WERI-Rb-1 (cell line): ENCODE measurements at places on chromosomes 3 and 15.

- no peak for DNase-seq
These were observed 13.8 kb downstream of the CORO2B start for GRCh38 chr15:68592544-68592943.

GRCh38 chr15:69626095-69627066, 173.8 kb downstream of the RPLP1 start:
- DNase-seq: no peak

DNA sequence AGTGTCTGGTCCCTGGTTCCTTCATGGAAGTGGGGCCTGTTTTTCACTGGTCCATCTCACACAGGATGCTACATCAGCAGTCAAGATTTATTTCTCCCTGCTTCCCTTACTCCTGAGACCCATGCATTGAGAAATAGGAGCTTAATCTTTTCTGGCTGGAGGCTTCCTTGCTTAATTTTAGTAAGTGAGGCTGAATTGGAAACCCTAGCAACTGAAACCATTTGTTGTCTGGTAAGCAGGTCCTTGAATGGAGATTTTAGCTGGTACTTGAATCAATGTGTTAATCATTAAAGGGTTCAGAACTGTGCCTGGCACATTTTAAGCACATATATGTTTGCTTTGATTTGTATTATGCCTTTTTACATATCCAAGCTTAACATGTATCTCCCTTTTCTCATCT, 20.2 kb upstream of the MEF2A start:
- no peak for DNase-seq

DNA sequence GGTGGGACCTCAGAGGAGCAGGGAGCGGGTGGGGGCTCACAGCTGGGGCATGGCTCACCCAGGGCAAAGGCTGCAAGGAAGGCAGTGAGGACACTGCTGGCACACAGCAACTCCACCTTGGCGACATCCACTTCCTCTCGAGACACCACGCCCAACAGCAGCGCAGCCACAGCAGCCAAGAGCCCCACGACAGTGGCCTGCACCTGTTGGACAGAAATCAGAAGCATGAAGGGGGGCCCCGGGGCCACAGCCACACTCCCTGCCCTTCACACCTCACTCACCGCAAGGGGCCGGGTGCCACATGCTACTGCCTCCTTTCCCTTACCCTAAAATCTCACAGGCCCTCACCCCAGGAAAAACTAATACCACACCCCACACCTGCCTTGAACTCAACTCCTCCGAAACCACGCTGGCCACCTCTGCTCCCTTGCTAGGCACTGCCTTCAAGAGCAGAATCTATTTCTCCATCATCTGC, 57.3 kb downstream of the ROPN1B start:
- no peak for DNase-seq

DNA sequence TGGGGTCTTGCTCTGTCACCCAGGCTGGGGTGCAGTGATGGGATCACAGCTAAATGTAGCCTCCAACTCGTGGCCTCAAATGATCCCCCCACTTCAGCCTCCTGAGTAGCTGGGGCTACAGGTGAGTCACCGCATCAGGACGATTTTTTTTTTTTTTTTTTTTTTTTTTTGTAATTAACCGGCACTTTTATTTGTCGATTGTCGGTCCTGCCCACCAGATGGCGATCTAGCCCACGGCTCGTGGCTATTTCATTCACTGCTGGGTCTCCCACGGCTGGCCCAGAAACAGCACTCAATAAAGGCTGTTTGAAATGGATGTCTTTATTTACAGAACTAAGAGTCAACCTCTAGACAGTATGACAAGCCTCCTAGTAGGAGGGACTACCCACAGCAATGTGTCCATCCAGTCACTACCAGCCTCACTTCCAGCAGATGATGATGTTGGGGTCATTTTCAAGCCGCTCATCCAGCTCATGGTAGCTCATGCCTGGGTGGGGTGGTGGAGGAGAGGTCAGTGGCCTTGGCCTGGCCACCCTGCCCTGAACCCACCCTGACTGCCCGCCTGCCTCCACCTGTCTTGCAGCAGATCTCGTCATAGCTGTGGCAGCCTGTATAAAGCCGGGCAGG, 1.8 kb upstream of the ZMYND10 start:
- DNase-seq: peak; percentile 66

DNA sequence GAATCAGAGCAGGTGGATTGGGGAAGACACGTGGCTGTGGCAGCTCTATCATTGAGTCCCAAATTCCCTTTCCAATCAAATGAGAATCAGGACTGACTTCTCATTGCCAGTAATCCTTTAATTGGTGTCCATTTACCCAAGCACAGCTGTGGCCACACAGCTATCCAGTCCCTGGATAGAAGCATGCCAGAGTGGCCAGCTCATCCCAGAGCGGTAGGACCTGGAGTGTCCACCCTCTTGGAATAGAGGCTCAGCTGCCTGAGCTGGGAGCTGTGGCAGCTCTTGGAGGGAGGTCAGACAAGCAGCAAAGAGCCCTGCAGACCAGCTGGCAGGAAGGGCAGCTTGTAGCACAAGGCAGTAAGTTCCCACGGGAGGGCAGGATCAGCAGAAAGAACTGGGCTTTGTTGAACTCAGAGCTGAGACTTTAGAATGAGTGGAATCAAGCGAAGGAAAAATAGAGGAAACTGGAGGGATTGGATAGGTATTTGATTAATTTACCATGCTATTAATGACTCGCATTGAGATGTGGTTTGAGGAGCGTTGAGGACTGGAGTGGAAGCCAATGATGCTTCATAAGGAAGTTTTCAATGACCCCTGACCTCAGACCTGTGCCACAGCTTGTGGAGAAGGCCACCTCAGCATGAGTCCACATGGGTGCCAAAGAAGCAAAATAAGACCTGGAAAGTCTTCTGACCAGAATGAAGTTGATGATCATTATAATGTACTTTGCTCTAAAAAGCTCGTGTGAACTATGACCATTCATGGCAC, 6.9 kb upstream of the ALPK3 start:
- peak; percentile 34 for DNase-seq

DNA sequence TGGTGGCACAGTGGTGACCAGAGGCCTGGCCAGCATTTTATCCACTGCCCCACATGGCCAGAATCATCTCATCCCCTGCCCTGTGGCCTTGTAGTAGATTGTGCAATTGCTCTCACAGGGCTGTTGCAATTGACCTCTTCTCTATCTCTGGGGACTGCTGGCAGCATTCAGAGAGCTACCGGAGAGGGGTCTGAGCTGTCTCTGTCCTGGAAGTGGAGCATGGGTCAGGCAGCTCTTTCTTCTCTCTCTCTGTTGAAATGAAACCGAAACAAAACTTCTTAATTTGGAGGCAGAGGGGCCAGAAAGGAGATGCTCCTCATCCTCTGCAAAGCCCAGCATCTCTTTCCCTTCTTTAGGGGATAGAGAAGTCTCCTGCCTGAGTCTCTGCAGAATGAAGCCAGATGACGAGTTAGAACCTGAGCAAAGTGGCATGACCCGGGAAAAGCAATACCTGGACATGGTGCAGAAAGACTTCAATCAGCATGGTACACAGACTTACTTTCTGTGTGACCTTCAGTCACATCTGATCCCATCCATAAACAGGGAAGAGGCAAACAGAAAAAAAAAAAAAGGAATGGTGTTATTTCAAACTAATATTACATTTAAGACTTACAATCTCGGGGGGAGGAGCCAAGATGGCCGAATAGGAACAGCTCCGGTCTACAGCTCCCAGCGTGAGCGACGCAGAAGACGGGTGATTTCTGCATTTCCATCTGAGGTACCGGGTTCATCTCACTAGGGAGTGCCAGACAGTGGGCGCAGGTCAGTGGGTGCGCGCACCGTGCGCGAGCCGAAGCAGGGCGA, 144.5 kb upstream of the BCL6 start:
- no peak for DNase-seq

DNA sequence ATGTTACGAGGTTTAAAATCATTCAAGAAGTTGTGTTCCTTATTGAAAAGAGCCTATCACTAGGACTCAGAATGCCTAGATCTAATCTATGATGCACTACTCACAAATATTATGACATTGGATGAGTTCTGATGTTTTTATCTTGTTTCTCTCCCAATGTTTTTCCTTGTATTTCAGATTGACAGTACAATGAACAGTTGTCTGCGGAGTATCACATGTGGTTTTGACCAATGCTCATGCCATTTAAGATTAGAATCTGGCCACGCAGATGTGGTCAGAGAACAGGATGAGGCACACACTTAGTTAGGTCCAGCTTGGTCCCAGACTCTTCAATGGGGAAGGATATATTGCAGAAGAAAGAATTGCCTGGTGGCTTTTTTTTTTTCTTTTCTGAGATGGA, 25.6 kb upstream of the CCDC50 start:
- DNase-seq: no peak

GRCh38 chr3:39192490-39193092, at the start of gene XIRP1:
Gene XIRP1 (minus strand): TSS chr3:39192595. CDS start chr3:39189445, 3,150 bp downstream.
- no peak for DNase-seq

GRCh38 chr3:101675709-101676215, 1.2 kb downstream of the ZBTB11 start:
- DNase-seq: peak; percentile 22

GRCh38 chr3:30623351-30623750, 16.9 kb downstream of the TGFBR2 start:
- DNase-seq: no peak

DNA sequence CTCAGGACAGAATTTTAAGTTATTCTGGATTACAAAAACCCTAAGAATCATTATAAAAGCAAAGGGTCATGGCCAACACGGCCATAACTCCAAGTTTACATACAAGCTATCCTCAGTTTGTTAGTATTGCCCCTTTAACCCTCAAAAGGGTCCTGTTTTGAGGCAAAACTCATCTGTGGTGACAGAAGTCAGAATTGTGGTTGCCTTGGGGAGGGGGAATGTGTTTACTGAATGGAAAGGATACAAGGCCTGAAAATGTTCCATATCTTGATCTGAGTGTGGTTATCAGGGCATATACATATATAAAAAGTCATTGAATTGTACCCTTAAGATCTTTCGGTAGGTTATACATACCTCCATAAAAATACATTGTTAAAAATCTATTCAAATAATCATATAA, 2.1 kb downstream of the SFMBT1 start:
- no peak for DNase-seq

GRCh38 chr3:11363715-11364114, 91.5 kb downstream of the ATG7 start:
- no peak for DNase-seq

DNA sequence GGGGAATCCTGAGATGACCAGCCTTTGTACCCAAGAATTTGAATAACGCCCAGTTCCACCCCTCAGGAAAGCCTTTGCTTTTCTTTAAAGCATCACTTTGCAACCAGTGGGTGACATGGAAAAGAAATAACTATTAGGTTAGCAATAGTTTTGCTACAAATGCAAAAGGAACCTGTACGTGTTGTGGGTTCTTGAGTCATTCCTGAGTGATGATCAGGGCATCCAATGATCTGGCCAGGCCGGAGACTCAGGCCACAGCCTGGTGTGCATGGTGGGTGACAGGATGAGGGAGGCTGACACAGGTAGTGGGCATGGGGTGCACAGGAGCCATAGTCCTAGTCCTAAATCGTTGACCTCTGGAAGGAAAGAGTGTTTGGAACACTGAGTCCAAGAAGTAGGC, 321.4 kb upstream of the IL12A start:
- DNase-seq: no peak

DNA sequence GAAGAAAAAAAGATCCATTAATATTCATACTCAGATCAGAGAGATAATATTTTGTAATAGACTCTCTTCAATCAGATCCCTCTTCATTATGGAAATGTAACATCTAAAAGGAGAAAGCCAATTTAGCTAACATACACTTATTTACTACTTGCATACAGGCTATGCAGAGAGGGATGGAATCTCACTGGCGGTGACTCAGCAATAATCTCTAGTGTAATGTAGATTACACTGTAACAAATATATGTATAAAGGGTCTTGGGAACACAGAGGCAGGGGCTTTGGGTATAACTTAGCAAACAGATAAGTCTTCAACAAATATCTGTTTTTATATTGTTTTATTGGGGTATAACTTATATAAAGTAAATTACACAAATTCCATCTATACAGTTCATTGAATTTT, 69.6 kb downstream of the CGNL1 start:
- no peak for DNase-seq

DNA sequence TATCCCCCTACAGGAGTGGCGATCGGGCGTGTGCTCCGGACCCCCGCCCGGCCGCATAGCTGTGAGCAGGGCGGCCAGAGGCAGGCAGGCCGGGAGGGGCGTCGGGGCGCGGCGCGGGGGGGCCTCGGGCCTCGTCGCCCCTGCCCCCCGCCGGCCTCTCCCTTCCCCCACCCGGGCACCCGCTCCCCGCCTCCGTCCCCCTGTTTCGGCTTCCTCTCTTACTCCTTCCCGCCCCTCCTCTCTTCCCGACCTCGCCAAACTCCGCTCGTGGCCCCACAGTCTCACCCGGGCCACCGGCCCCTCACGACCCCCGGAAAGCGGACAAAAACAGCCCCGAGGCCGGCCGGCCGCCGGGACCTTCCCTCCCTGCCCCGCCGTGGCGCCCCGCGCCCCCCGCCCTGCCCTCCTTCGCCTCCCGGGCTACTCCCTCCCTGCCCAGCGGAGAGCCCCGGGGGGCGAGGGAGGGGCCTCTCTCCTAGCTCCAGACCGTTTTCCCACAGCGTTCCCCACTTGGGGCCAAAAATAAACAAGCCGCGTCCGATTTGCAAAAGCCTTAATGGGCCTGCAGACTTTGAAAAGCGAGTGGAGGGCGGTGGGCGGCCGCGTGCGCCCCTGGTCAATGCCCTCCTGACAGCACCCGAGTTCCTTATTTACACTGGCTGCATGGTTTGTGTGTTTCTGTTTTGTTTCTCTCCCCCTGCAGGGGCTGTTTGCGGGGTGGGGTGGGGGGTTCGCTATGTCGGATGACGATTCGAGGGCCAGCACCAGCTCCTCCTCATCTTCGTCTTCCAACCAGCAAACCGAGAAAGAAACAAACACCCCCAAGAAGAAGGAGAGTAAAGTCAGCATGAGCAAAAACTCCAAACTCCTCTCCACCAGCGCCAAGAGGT, 1.0 kb downstream of the UBE2E1 start:
- peak; percentile 23 for DNase-seq

GRCh38 chr3:87873136-87873535, 185.7 kb downstream of the CGGBP1 start:
- no peak for DNase-seq

DNA sequence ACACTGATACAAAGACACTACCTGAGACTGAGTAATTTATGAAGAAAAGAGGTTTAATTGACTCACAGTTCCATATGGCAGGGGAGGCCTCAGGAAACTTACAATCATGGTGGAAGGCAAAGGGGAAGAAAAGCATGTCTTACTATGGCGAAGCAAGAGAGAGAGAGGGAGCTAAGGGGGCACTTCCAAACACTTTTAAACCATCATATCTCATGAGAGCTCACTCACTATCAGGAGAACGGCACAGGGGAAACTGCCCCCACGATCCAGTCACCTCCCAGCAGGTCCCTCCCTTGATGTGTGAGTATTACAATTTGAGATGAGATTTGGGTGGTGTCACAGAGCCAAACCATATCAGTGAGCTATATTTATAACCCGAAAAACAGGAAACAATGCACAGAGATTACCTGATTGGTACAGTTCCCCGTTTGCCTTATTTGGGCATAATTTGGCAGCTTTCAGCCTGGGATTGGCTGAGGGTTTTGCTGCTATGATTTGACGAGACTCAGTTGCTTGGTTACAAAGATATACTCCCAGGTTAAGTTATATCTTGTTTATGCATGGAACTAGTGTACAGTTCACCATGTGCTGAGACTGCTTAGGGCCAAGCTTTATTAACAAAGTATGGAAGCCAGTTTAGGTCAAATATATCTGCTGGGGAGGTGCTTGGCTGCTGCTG, 184.2 kb downstream of the NR2F2 start:
- DNase-seq: no peak
